ENCODE measurements at places on chromosomes 4 and X.

DNA sequence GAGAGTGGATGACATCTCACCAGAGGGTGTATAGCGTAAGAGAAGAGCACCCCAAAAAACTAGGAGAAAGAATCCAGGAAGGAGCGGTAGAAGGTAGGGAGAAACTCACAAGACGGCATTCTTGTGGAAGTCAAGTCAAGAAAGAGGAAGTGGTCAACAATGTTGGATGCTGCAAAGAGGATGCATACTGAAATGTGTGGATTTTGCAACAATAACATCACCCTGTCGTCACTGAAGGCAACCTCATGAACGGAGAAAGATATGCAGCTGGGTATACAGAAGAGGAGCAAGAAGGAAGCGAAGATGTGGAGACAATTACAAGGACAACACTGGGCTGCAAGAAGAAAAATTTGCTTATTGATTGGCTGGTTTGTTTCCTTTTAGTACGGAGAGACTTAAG, 11.4 kb upstream of the TAPT1 start:
- DNase-seq: no peak

DNA sequence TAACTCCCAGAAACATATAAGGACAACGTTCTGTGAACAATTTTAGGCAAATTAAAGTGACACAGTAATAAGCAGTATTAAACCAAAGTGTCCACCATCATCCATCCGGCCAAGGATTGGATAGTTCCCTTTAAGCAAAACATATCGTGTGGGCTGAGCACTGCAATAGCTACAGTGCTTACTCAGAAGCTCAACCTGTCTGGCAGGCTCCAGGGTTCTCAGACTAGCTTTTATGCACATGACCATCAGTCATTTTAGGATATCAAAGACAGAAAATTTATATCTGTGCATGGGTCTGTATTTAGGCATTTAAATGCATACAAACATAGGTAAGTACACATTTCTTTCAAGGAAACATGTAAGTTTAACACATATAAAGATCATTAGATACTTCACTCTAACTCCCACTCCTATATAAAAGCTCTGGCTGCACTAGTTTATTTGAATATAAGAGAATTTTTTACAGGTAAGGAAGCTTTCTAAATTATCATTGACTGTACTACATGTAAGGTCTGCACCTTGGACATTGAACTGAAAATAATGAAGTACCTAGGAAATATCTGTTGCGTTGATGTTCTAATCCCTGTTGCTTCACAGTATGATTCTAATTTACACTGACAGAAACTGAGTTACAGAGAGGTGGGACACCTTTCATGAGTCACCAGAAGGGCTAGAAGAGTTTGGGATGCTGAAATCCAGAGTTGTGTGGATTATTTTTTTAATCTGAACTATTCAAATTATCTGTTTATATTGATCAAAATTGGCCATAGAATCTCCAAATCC, 67.6 kb downstream of the ELOVL6 start:
- no peak for DNase-seq

GRCh38 chrX:69724307-69724706, 108.4 kb downstream of the EDA start:
- no peak for DNase-seq

DNA sequence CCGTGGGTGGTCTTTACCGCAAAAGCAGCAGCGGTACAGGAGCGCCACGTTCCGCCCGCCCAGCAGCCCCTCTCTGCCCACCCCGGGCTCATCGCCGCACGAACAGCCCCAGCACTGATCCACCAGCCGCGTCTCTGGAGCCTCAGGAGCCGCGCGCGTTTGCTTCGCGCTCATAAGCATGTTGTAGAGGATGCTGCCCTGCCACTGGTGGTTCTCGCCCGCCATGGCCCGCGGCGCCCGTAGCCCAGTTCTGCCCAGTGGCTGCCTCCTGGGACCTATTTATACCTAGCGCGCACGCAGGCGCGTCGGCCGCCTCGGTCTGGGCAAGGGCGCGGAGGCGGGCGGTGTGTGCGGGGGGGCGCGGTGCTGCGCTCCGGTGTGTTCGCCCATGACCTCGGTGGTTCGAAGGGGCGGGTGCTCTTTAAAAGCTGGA, at the start of gene NR0B1:
Gene NR0B1 (minus strand): TSS at position 252 of the 433 bp plus-strand sequence. CDS start 27 bp downstream, at position 225.
- DNase-seq: no peak

DNA sequence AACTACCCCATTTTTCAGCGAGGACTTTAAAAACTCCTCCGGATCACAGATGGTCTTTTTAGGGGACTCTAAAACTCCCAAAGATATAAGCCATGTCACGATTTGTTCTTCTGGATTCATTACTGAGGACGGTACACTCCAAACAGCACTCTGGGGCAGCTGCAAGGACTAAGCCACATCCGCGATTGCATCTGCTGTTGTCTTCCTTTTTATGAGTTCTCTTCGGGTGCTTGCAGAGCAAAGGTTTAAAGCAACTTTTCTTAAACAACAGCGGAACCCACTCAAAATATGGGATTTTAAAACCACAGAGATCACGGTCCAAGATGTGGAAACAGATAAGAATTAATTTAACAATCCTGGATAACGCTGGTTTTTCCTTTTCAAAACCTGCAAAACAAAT, at the start of gene ARHGEF6:
Gene ARHGEF6 (minus strand): TSS at position 170 of the 400 bp plus-strand sequence. CDS start 50 bp downstream, at position 120.
- DNase-seq: no peak

Data from fibroblast of mammary gland (primary cell).